PC-9 (cell line): ENCODE measurements at places on chromosomes 7 and 10. TPM values are rescaled to one million over a fixed set of nuclear protein-coding genes. Genes with fewer than 3 reads are reported as not detected.

DNA sequence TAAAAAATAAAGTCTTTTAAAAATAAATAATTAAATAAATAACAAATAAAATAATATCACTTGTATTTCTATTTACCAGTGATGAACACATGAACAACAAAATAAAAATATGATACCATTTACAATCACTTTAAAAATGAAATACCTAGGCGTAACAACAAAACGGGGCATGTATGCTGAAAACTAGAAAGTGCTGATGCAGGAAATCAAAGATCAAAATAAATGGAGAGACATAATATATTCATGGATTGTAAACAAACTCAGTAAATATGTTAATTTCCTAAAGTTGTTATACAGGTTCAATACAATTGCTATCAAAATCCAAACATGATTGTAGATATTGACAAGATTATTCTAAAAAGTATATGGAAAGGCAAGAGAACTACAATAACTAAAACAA, 19.2 kb upstream of the SFTPA2 start:
- no peak for DNase-seq

GRCh38 chr10:5165738-5166137, 19.2 kb downstream of the AKR1C8 start:
- no peak for DNase-seq

DNA sequence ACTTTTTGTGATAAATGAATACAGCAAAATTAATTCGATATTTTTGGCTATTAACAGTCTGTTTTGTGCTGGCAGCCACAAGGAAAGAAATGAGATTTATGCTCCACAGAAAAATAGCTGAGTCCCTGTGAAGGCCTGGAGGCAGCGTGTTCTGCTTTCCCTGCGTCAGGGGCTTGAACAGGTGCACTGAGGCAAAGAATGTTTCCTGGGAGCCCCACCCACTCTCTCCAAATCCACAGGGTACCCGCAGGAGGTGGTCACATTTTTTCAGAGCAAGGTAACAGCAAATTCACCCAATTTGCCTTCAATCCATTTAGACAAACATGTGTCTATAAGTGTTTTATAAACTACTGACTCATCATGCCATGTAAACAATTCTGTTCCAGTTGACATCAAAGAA, 308.1 kb downstream of the TCERG1L start:
- DNase-seq, result no peak

DNA sequence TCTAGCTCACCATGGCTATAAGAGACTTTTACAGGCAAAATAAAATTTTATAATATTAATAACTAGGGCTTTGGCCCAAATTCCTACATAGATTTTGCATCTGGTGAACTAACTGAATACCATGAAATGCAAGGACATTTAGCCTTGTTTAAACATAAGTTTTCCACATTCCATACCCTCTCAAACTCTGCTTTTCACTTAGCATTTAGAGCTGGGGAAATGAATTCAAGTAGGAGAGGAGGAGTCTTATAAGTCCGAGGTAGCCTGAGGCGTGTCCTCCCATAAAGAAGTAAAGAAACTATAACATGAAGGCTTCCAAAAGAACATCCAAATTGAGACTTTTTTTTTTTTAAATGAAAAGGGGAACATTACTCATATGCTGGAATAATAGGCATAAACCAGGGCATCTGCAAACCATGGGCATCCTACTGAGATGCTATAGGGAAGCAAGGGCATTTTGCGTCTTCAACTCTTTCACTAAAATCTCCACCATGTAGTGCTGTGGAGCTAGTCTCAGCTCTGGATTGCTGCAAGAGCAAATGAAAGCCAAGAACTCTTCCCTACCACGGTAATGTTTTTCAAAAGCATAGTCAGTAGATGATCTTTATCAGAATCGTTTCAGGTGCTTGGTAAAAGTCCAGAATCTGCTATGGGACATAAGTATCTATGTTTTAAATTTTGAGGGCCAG, 79.1 kb downstream of the PALS2 start:
- DNase-seq, result no peak

DNA sequence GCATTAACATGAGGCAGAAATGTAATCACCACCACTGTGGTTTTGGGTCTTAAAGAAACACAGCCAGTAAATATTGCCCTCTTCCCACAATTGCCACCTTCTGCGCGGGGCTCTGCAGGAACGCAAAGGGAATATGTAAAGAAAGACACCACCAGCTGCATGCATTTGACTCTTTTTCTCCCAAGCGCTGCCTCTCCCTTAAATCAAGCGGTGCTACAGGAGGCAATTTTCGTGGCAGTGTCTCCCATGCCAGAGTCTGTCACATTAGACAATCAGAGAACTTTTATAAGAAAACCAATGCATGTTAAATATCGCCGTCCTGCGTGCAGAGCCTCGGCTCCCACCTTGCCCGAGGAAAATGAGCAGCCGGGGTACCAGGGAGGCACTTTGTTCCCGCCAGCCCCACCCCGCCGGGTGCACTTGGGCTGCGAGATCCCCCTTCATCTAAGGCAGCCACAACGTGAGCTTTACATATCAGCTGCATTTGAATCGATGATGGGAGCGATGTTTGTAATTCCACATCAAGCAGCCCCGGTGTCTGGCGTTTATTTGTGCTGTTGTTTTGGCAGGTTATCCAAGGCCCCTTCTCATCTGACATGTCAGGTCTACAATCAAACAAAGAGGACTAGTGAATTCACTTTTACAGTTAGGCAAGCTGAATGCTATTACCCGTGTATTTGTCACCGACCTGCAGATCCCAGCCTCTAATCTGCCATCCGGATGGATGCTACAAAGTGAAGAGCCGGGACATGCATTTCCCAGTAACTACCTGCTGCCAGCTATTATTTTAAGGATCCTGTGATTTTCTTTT, 72.3 kb upstream of the MGMT start:
- no peak for DNase-seq

GRCh38 chr10:118808601-118809356, 54.0 kb upstream of the CACUL1 start:
- no peak for DNase-seq

GRCh38 chr7:70098133-70098561, 499.9 kb downstream of the AUTS2 start:
- no peak for DNase-seq

DNA sequence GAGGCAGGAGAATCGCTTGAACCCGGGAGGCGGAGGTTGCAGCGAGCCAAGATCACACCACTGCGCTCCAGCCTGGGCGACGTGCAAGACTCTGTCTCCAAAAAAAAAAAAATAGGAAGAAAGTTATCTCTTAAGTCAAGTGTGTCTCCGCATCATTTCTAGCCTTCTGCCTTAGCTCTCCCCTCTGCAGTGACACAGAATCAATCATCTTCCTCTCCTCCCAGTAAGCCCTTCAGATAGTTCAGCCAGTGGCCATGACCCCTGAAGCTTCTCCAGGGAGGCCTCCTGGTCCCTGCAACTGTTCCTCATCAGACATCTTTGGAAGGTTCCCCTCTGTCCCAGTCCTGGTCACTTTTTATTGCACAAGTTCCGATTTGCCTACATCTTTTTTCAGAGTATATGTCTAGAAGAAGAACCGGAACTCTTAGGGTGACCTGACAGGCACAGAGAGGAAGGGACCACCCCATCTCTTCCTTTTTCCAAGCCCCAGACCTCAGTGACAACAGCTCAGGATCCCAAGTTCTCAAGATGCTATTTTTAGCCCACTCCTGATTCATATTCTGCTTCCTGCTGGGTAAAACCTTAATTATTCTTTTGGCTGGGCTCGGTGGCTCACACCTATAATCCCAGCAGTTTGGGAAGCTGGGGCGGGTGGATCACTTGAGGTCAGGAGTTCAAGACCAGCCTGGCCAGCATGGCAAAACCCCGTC, 6.6 kb upstream of the RHBDD2 start:
- DNase-seq, result no peak

DNA sequence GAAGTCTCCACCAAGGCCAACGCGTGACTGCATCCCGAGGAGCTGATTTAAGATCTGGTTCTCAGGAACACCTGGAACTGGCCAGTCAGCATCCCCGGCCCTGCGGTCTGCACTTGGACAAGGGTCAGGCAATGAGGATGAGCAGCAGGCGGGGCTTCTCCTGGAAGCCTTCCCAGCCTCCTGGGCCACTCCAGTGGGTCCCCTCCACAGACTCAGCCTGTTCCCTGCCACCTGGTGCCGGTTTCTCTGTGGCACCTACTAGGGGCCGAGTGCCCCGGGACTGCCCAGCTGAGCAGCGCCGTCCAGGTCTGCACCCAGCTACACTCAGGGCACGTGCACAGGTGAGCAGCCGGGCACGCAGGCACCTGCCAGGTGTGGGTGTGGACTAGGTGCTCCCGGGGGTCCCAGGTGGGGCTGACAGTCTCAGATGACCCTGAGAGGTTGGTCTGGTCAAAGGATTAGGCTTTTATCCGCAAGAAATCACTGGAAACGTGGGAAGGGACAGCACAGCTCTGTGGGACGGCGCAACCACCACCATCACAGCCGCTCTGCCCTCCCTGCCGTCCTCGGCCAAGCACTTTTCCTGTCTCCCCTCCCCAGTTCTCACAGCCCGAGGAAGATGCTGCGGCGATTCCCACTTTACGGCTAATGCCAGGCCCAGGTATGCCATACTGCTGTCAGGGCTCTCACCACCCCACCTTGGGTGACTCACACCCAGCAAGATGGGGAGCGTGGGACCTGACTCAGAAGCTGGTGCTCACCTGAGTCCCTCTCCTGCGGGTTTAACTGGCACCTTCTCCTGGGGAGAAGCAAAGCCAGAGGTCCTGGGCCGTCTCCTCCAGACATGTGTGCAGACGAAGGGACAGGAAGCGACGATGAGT, 166.0 kb downstream of the RNF216 start:
- DNase-seq, result peak; percentile 37

- DNase-seq, result no peak
Observed at GRCh38 chr7:88106434-88106833, 113.4 kb downstream of the SRI start.

GRCh38 chr10:70271996-70272924, 11.5 kb downstream of the NPFFR1 start:
- DNase-seq, result no peak

- peak; percentile 5 for DNase-seq
Observed at GRCh38 chr7:141511676-141512396, 39.4 kb upstream of the AGK start.

DNA sequence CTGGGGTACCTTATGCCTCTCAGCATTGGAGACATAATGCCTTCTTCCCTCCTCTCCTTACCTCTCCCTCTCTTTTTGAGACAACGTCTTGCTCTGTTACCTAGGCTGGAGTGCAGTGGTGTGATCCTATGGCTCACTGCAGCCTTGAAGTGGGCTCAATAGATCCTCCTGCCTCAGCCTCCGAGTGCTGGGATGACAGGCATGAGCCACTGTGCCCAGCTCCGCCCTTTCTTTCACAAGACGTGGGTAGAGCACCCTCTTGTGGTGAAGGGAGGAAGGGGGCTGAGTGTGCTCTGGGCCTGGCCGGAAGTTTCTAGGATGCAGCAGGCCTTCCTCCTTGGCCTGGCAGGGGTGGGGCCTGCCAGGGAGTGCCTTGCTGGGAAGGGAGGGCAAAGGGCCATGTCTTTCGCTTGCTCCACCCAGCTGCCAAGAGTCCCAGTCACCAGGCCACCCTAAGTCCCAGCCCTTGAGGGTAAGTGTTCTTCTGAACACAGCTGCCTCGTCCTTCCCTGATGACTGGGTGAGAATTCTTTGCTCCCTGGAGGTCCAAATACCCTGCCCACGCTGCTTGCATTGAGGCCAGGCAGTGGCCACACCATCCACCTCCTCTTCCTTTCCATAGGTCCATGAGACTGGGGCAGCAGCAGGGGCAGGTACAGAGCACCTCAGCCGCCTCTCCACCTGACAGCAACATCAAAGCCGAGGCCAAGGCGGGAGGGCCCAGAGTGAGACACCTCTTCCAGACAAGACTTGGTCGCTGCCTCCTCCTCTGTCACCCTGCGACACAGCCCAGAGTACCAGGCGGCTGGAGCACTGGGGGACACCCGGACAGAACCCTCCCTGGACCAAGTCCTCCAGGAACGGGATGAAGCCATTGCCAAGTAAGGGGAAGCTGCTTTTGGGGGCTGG, 3.7 kb downstream of the ABHD11 start:
- DNase-seq, result peak; percentile 97

DNA sequence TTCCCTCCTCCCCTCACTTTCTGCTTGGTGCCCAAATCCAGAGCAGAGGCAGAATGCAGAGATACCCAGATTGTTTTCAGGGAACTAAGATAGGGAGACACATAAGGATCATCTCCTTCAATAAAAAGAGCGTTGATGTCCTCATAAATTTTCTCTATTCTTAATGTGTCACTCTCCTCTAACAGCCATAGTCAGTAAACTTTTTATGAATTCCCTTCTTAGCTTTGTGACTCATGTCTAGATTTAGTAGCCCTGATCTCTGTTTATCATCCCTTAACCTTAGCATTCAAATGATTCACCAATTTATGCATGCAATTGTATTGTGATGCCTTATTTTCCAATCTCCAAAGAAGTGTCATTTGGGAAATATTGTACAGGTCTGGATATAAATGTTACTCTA, 995.5 kb upstream of the C7orf33 start:
- no peak for DNase-seq

- no peak for DNase-seq
Observed at GRCh38 chr10:109259293-109259692, 664.0 kb downstream of the XPNPEP1 start.

- no peak for DNase-seq
Observed at GRCh38 chr10:43124574-43125273, 13.5 kb upstream of the CSGALNACT2 start.

DNA sequence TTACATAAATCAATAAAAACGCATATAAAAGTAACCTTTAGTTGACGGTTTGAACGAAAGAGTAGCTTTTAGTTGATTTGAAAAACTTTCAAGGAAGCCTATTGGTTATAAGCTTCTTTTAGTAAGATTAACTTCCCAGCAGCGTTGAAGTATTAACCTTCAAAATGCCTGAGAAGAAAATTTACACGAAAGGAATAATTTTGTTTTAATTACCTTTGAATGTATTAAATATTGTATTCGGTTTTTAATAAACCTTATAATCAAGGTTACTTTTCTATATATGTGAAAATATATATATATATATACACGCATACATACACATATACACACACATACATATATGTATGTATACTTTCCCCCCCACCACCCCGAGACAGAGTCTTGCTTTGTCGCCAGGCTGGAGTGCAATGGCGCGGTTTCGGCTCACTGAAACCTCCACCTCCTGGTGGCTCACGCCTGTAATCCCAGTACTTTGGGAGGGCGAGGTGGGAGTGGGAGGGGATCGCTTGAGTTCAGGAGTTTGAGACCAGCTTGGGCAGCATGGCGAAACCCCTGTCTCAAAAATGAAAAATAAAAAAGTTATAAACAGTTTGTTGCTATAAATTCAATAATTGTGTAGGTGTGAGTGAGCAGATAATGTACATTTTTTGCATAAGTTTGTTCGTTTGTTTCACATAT, 57.6 kb upstream of the EZH2 start:
- DNase-seq, result peak; percentile 81

- no peak for DNase-seq
Observed at GRCh38 chr7:134034652-134035051, 92.5 kb upstream of the LRGUK start.

- DNase-seq, result no peak
Observed at GRCh38 chr10:118978998-118979350, 50.5 kb upstream of the NANOS1 start.

The SPDYE11 gene
- not detected in 2 replicates for total RNA-seq

The ACTL6B gene
- not detected in 2 replicates for total RNA-seq

The PON3 gene
- total RNA-seq, result 0.85 and 1.5 TPM in 2 replicates

The NEBL gene
- total RNA-seq, result 21.9 and 22.6 TPM in 2 replicates

The NCF1 gene
- total RNA-seq, result 0.38 and 0.41 TPM in 2 replicates

The POU6F2 gene
- 0.48 TPM in 1 of 2 replicates, not detected in the other for total RNA-seq

The RNF32 gene
- 2.2 and 2.7 TPM in 2 replicates for total RNA-seq

The CPA4 gene
- total RNA-seq, result 4.2 and 9.8 TPM in 2 replicates

The APBB1IP gene
- not detected in 2 replicates for total RNA-seq

The ETV1 gene
- 4.3 and 9.0 TPM in 2 replicates for total RNA-seq

The LAMB4 gene
- total RNA-seq, result 0.15 and 0.83 TPM in 2 replicates

The CRYGN gene
- total RNA-seq, result 1.0 and 1.2 TPM in 2 replicates
